ENCODE measurements at places on chromosomes 3 and 15.
A peak's percentile ranks its signal among the peaks of the same experiment; 100 is the strongest.

- DNase-seq = no peak
Measured at GRCh38 chr15:31392761-31393401, 66.2 kb downstream of the KLF13 start.

DNA sequence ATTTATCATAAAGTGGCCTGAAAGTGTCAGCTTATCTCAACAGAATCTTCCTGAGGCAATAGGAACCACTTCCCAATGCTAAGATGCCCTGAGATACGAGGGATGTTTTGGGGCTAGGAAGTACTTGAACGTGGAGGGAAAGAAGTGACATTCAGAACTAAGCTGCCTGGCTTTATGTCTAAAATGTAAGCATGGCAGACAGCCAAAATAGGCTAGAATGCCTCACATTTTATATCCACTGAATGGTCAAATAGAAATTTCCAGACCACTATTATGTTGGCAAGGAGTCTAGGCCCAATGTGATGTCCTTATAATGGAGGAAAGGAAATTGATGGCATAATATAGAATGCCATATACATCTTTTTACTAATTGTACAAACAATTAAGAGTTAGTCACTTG is 154.9 kb downstream of the PEX5L start:
- DNase-seq = no peak

- no peak for DNase-seq
Measured at GRCh38 chr15:34318277-34319079, 19.1 kb downstream of the SLC12A6 start.

GRCh38 chr15:92011611-92012367 is 158.3 kb downstream of the SLCO3A1 start:
- DNase-seq = no peak

- no peak for DNase-seq
Measured at GRCh38 chr15:41401904-41402267, 410 bp downstream of the NDUFAF1 start.

DNA sequence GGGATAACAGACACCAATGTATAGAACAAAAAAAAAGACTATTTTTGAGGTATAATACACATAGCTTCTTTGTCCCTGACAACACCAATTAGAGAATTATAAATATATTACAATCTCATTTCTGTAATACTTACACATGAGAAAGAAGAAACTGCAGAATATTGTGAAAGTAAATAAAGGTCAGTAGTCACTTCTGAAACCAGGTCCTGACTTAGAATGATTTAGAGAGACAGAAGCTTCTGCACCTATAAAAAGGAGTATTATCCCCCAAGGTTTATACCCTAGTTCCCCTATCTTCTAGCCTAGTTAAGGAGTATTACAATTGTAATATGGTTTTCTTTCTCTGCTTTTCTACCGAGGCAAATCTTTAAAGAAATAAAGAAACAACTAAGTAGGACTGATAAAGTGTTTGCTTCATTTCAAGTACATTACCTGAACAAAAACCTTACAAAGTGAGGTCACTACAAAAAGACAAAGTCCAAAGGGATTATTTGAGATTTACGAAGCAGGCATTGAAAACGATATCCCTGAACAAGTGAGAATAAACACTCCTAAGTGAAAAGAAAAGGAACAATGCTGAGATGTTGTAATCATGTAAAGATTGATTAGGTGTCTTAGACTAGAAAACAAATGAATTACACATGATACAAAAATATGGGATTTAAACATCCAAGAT is 103.0 kb downstream of the GBE1 start:
- DNase-seq = no peak

DNA sequence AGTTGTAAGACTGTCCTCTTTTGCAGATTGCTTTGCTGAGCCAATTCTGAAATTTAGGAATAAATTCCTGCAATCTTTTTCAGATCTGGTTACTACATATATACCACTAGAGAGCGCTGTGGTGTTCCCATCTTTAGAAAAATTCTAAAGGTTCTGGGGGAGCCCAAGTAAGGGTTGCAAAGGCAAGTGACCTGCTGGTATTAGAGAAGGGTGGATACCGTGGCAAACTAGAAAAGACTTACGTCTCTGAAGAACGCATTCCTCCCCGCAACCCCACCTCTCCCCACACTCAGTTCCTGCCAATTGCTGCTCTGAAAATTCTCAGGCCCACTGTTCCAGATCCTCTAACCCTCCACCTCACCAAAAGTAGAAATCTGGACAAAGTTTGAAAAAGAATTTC is 48.5 kb downstream of the EFHB start:
- no peak for DNase-seq

- no peak for DNase-seq
Measured at GRCh38 chr3:197308591-197308990, 10.2 kb upstream of the DLG1 start.

- no peak for DNase-seq
Measured at GRCh38 chr3:125207949-125208568, 4.5 kb downstream of the SLC12A8 start.

GRCh38 chr3:169923189-169923588 is 11.8 kb downstream of the SAMD7 start:
- no peak for DNase-seq

- no peak for DNase-seq
Measured at GRCh38 chr15:25700916-25701315, 162.2 kb downstream of the ATP10A start.

- no peak for DNase-seq
Measured at GRCh38 chr3:84692261-84692660, 266.5 kb upstream of the CADM2 start.

DNA sequence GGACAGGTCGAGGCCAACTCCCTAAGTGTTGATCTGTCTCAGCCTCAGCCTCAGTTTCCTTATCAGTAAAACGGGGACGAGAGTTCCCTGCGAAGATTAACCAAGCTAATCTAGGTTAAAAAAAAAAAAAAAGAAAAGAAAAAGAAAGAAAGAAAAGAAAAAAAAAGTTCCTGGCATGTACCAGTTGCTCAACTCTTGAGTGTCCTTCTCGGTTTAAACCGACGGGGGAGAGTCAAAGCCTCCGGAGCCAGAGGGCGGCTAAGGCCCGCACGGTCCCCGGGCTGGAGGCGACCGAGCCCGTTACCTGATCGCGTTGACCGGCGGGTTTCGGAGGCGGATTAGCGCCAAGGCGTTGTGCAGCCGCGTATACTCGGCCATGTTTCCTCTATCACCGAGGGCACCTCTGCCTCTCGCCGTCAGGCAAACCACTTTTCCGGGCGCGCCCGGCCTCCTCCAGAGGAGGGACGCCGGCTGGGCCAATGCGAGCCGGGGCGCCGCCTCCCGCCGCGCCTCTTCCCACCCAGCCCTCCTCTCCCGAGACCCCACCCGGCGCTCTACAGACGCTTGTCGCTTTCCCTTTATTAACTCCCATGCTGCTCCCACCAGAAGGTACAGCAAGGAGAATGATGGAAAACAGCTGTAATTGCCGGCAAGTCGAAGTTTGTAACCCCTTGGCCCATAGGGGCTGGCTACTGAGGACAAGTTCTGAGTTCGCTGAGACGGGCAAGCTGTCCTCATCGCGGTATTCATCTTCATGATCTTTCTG is at the start of gene EHHADH:
Gene EHHADH (minus strand): TSS at position 405 of the 766 bp plus-strand sequence. CDS start 27 bp downstream, at position 378.
- peak; percentile 55 for DNase-seq

- no peak for DNase-seq
Measured at GRCh38 chr15:61025781-61026180, 203.3 kb downstream of the RORA start.

DNA sequence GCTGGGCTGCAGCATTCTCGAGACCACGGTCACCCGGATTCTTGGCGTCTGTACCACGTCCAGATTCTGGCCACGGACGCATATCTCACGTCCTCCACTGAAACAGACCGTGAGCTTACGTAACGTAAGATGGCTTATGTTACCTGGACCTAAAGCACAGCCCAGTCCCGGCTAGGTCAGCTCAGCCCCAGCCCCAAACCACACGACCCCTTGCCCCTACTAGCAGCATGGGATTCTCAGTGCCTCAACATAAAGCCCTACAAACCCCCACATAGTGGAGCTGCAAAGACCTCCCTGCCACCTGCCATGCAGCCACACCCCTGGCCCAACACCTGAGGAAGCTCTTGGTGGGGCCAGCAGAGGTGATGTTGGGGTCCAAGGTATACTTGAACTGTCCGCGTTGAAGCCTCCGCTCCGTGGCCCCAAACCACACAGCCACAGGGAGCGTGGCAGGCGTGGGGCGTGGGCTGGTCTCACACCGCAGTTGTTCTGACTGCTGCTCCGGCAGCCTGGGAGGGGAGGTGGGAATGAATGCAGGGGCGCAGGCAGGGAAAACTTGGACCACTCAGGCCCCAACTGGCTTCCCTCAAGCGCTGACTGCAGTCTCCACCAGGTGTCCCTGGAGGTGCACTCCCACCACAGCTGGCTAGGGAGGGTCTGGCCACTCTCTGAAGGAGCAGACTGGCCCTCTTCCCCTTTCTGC is 14.5 kb downstream of the PLXNB1 start:
- no peak for DNase-seq

- DNase-seq = no peak
Measured at GRCh38 chr3:125317761-125318160, 57.4 kb downstream of the ZNF148 start.

DNA sequence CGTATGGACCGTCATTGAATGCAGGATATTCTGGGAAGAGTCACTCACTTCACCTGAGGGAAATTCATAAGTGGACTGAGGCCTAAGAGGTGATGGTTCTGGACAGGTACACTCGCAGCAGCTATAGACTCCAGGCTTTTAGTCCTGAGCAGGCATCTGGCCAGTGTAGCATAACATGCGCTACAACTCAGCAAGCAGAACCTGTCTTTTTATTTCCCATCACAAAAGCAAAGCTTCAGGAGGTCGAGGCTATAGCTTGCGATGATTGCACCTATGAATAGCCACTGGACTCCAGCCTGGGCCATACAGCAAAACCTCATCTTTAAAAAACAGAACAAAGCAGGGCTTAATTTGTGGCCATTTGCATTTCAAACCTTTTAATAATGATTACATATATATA is 185.8 kb downstream of the KCNH8 start:
- no peak for DNase-seq

DNA sequence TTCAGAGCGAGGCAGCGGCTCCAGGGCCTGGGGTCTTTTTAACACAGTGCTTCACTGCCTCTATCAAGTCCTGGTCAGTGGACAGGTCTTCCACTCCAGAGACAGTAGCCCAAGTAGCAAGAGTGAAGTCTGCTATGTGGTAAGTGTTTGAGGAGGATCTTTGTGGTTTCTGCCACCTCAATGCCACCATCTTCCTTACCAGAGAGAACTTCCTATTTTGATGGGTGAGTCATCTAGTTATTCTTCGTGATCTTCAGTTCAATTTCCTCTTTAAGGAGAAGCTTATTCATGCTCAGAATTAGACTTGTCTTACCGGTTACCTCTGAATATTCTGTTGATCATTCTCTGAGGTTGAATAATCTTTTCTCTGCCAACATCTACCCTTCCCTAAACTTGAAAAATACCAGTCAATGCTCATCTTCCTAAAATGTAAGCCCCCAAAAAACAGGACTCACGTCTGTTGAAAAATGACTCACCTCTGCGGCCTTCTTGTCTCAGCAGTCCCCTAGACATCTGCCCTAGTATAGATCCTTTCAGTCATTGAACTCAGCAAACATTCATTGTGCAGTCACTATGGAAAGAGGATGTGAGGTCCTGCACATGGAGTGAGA is 32.2 kb upstream of the BCL6 start:
- no peak for DNase-seq

- no peak for DNase-seq
Measured at GRCh38 chr3:56960234-56960917, 100.1 kb upstream of the SPATA12 start.

GRCh38 chr15:62360332-62361097 is 195.4 kb upstream of the C2CD4B start:
- no peak for DNase-seq

- peak; percentile 67 for DNase-seq
Measured at GRCh38 chr3:85576091-85576690, 617.4 kb downstream of the CADM2 start.

DNA sequence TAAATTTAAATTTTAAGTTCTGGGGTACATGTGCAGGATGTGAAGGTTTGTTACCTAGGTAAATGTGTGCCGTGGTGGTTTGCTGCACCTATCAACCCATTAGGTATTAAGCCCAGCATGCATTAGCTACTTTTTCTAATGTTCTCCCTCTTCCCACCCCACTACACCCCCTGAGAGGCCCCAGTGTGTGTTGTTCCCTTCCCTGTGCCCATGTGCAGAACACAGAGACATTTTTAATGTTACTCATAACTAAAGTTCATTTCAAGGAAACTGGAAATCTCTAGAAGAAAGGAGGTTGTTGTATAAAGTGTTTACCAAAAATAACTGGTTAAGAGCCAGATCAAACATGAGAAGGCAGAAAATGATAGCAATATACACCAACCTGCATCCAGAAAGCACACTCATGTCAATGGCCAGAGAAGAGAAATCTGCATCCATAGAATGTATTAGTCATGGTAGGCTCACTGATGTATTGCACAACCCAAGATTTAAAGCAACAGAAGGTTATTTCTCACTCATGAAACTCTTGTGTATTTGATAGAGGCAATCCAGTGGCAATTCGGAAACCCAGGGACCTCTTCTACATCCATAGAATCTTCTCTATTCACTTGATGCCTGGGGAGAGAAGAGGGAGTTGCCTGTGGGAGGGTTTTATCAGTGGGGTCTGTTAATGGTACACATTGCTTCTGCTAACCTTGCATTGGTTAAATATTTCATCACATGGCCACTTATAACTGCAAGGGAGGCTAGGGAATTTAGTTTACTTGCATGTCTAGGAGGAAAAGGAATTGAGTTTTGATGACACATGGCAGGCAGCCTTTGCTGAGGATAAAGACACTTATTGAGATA is 321.9 kb upstream of the RASGRP1 start:
- no peak for DNase-seq

GRCh38 chr3:15310491-15311370 is 21.7 kb downstream of the SH3BP5 start:
- no peak for DNase-seq

- no peak for DNase-seq
Measured at GRCh38 chr15:62922514-62922913, 120.0 kb upstream of the TPM1 start.

- DNase-seq = no peak
Measured at GRCh38 chr3:30871720-30872119, 22.7 kb downstream of the GADL1 start.

- no peak for DNase-seq
Measured at GRCh38 chr3:30550246-30550645, 56.2 kb upstream of the TGFBR2 start.

DNA sequence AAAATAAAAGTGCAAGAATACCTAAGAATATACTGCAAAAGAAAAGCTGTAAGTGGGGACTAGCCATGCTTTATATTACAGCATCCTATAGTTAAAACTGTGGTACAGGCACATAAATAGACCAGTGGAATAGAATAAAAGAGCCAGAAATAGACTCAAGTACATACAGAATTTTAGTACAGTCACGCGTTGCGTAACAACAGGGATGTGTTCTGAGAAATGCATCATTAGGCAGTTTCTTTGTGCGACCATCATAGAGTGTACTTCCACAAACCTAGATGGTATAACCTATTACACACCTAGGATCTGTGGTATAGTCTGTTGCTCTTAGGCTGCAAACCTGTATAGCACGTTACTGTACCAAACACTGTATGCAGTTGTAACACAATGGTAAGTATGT is 61.8 kb downstream of the PCCB start:
- no peak for DNase-seq

- no peak for DNase-seq
Measured at GRCh38 chr3:190070622-190071347, 49.9 kb downstream of the P3H2 start.

- DNase-seq = no peak
Measured at GRCh38 chr3:125715651-125716050, 120.4 kb upstream of the OSBPL11 start.

- no peak for DNase-seq
Measured at GRCh38 chr3:158368271-158368670, 202.7 kb upstream of the MLF1 start.

GRCh38 chr15:86273309-86273708 is 193.6 kb downstream of the AGBL1 start:
- DNase-seq = no peak
